GOT3 (cell line): ENCODE measurements at places on chromosomes 13 and 19.

DNA sequence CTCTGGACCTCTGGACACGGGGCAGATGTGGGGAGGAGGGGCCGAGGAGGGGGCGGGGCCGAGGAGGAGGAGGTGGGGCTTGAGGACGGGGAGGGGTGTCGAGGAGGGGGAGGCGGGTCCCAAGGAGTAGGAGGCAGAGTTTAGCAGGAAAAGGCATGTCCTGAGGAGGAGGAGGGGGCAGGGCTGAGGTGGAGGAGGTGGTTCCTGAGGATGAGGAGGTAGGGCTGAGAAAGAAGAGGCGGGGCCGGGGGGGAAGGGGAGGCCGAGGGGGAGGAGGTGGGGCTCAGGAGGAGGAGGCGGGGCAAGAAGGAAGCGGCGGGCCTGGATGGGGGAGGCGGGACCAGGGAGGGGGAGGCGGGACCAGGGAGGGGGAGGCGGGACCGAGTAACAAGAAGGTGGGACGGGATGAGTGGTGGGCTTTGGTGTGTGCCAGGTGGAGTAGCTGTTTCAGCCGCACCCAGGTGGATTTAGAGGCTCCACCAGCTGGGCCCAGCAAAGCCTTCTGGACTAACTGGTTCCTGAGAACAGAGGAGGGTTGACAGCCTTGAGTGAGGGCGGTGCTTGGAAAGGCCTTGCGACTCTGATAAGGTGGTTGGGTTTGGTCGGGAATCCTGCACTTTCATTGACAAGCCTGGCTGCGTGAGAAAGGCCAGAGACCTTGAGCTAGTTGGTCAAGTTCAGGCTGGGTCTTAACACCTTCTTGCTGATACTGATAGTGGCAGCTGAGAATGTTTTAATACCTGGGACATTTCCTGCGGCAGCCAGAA lies 7.7 kb downstream of the TECR start:
- no peak for DNase-seq

DNA sequence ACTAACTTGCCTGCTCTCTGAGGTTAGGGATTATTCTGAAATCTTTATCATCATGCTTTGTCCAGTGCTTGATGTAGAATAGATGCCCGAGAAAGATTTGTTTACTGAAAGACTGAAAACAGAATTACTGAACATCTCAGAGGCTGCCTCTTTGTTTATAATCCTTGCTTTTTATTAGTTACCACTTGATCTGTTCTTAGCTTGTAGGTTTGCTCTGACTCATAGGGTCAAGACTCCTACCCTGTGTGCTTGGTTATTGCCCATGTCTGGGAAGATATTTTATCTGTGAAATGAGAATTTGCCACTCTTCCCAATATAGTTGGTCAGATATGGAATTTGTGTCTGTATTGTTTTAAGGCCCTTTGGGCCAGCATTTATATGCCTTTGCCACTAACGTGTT lies 675.3 kb downstream of the DIAPH3 start:
- DNase-seq, result no peak

GRCh38 chr13:46605076-46605824 lies 52.3 kb downstream of the LRCH1 start:
- DNase-seq, result no peak

DNA sequence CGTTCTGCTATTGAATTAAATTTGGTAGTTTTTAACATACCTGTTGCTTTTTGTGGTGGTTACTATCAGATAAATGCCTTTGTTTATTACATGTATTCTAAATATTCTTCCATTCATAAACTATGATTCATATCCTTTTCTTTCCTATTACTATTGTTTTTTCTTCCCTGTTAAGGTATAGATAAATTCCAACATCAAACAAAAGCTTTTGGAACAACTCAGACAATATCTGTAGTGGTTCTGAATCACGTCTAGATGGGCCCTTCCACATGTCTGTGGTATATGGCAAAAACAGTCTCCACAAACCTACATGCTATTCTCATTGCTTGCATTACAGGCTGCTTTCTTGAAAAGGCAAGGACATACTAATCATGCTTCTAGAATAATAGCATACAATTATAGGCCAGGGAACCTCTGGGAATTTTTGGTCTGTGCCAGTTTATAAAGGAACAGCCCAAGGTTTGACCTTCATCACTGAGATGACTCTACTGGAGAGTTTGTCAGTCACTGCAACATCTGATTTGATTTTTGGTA lies 6.4 kb downstream of the LRCH1 start:
- DNase-seq, result no peak

GRCh38 chr19:31254180-31254551 lies 95.1 kb downstream of the TSHZ3 start:
- no peak for DNase-seq

GRCh38 chr13:35621989-35622388 lies 145.5 kb upstream of the MAB21L1 start:
- no peak for DNase-seq

DNA sequence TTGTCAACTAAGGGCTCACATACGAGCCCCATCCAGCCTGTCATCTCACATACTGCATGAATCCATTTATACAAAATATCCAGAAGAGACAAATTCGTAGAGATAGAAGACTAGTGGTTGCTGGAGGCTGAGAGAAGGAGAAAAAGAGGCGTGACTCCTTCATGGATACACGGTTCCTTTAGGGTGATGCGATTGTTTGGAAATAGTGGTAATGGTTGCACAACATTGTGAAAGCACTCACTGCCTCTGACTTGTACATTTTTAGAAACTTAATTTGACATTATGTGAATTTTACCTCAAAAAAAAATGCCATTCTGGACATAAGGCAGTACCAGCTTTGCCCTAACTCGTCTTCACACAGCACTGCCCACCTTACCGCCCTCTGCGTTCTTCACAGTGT lies 27.3 kb downstream of the IGFL1 start:
- DNase-seq, result no peak

DNA sequence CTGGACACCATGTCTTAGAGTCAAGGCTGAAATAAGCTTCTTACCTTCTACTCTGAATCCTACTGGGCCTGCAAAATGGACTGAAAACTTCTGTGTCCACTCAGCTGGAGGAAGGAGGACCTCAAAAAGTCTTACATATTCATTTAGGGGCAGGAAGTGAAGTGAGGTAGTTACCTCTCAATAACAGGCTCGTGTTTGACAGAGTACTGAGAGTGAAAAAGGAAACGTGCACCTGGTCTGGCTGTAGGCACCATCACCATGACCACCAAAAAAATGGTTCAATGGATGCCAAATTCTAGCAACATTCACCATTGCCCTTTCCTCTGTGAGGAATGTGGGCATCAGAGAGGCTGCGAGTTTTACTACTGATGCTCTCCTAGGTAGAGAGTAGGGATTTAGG lies 176.2 kb downstream of the RFC3 start:
- no peak for DNase-seq

- DNase-seq, result no peak
Observed at GRCh38 chr13:31996601-31997000, 35.0 kb upstream of the FRY start.

DNA sequence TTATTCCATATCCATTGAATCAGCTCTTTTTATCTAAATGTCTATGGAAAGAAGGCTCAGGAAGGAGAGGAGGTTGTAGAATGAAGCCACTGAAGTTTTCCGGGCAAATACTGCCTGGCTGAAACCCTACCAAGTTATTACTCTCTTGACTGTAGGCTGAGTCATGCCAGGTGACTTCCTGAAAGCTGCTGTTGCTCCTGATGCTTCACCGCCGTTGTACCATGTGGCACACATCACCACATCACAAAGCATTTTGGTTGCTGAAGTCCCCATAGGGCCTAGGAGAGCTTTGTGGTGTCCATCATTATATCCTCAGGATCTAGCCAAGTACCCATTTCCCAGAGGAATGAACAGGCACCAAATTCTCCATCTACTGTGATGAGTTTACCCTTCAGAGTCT lies 11.1 kb upstream of the TDRD12 start:
- DNase-seq, result no peak

DNA sequence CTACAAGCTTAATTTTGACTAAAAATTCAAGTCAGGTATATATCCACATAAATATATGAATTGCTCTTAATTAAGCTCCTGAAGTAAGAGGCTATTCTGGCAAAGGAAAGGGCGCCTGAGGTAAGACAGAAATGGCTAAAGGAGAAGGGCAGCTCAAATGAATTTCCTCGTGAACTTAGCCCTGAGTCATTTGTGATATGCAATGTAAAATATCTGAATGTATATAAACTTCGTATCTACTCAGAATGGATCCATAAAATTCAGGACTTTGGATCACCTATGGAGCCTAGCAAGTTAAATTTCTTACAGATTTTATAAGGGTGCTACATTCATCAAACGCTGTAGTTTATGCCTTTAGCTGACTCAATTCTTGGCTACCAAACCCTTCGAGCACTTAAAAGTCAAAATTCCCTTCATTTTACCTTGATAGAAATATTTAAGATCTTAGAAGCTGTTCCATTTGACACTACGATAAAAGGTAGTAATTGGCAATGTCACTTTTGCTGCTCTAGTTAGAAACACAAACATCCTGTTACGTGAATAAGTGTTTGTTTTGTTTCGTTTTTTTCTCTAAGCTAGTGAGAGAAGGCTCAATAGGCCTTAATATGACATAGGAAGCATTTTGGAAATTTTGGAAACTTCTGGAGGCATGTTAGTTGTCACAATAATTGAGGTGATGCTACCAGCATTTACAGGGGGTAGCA lies 69.2 kb downstream of the DIAPH3 start:
- DNase-seq, result no peak

- no peak for DNase-seq
Observed at GRCh38 chr13:38766799-38767198, 79.9 kb downstream of the FREM2 start.

- no peak for DNase-seq
Observed at GRCh38 chr19:23440791-23441190, 45.5 kb upstream of the ZNF91 start.

DNA sequence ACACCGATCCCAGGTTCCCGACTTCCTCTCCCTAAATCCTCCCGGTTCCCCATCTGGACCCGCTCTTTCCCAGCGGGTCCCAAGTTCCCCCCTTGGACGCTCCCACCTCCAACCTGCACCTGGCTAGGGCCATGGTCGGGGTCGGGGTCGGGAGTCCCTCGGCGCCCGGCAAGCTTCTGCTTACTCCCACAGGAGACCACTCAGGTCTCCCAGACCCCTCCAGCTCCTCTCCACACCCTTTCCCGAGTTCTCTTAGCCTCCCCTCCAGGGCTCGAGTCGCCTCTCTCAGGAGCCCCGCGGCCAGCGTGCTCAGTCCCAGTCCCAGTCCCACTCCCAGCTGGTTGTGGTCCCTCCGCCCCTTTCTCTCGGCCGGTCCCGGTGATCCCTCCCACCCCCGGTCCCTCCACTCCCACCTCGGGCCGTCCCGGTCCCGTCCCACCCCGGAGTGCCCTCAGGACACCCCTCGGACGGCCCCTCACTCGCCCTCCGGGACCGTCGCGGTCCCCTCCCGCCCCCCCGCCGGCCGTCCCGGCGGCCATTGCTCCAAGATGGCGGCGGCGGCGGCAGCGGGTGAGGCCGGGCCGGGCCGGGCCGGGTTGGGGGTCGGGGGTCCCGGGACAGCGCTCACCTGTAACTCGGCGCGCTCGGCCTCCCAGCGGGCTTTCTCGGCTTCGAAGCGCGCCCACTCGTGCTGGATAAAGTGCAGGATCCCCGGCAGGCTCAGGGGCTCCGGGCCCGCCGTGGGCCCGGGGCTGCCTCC lies at the start of gene FKRP:
Gene FKRP, plus strand, starts transcription at position 537 of the 760 bp plus-strand sequence. CDS start 9,394 bp downstream, outside the sequence.
- no peak for DNase-seq

DNA sequence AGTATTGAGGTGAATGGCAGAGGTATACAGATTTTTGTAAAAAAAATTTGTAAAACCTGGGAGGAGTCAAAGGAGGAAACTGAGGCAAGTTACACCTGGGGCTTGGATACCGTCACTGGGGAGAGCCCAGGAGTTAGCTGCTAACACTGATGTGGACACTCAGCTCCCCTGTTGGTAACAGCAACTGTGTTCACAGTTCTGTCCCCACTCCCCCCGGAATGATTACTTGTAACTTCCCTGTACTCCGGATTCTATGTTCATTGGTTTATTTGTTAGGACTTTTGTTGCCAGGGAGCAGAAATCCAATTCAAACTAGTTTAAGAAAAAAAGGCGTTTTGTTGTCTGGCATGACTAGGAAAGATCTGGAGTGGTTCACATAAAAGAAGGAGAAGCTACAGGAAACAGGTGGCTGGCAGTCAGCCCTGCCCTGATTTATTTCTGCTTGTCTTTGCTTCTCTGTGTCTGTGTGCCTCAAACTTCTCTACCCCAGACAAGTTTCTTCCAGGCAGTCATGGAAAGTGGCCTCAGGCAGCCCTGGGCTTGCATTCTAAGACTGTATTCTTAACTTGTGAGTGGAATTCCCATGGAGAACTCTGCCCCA lies 2.3 kb upstream of the GPR12 start:
- no peak for DNase-seq

DNA sequence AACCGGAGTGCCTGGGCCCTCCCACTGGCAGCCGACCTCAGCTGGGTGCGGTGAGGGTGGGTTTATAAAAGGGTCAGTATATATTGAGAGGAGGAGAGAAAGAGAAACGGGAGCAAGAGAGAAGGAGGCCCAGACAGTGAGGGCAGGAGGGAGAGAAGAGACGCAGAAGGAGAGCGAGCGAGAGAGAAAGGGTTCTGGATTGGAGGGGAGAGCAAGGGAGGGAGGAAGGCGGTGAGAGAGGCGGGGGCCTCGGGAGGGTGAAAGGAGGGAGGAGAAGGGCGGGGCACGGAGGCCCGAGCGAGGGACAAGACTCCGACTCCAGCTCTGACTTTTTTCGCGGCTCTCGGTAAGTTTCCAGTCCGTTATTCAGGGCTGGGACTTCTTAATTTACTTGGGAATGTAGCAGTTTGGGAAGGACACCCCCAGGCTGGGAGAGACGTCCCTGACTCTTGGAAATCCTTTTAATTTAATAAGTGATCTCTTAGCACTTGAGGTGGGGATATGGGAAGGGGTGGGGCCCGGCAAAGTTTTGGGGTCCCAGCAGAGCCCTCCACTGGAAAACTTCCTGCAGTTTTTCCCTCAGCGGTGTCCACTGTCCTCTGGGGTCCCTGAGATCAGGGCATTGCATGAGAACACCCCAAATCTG lies at the start of gene EMP3:
Gene EMP3, plus strand, starts transcription at position 288 of the 646 bp plus-strand sequence. CDS start 1,293 bp downstream, outside the sequence.
- DNase-seq, result peak; percentile 70

DNA sequence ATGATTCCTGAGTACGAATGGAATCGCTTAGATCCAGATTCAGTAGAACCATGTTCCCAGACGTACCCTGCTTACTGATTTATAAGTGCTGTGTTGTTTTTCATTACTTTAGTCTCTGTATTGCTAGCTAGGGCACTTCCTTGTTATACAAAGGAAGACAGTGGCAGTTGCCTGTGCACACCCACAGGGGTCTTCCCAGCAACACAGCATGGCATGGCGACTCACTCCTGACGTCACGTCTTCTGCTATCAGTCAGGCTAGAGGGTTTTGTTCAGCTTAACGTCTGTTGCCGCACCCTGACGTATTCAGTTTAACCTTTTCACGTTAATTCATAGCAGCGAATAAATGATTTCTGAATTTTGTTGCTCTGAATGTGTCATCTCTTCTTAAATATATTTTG lies 295.1 kb downstream of the MYO16 start:
- no peak for DNase-seq
